ENCODE measurements at places on chromosomes 7 and 10.

DNA sequence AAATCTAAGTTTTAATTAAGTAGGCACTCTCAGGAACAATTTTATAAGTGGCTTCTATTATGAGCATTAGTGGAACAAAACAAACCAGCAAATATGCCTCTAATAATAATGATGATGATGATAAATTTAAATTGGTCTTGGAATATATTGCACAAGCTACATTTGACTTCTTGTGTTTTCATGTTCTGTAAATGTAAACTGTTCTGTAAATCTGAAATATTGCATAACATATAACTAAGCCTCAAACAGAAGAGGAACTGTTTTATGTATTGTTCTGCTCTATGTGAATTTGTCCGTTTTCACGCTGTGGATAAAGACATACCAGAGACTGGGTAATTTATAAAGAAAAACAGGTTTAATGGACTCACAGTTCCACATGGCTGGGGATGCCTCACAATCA lies 625.2 kb upstream of the CELF2 start:
- no peaks in the 10 kb centered on the region for H3K36me3 ChIP-seq
- H3K4me3 ChIP-seq: no peak overlapping the region
- no peaks in the 10 kb centered on the region for H3K4me1 ChIP-seq
- no peak overlapping the region for H3K27ac ChIP-seq
- no peaks in the 10 kb centered on the region for H3K27me3 ChIP-seq

- H3K27me3 ChIP-seq: no peaks in the 10 kb centered on the region
- peaks cover 45% of the 10 kb centered on the region for H3K36me3 ChIP-seq
- H3K4me1 ChIP-seq: peaks cover 5% of the 10 kb centered on the region
These were observed 113.3 kb downstream of the CYTH3 start for GRCh38 chr7:6159097-6159483.

DNA sequence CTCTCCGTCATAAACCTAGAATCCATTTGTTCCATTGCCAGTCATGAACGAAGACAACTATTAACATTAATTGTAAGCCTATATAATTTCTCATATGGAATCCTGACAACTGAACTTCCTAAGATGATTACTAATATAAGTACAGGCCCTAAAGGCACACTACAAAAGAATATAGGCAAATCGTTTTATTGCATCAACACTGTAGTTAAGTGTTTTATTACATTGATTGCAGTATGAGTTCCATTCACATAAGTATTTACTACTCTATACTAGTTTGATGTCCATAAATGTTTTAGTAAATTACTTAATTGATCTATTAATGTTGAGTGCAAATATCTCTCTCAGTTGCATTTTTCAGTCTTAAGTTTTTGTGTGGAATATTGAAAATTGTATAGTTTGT lies 113.1 kb upstream of the SEMA3C start:
- H3K27me3 ChIP-seq: no peaks in the 10 kb centered on the region
- no peaks in the 10 kb centered on the region for H3K36me3 ChIP-seq
- no peak overlapping the region for H3K4me3 ChIP-seq
- no peak for DNase-seq

DNA sequence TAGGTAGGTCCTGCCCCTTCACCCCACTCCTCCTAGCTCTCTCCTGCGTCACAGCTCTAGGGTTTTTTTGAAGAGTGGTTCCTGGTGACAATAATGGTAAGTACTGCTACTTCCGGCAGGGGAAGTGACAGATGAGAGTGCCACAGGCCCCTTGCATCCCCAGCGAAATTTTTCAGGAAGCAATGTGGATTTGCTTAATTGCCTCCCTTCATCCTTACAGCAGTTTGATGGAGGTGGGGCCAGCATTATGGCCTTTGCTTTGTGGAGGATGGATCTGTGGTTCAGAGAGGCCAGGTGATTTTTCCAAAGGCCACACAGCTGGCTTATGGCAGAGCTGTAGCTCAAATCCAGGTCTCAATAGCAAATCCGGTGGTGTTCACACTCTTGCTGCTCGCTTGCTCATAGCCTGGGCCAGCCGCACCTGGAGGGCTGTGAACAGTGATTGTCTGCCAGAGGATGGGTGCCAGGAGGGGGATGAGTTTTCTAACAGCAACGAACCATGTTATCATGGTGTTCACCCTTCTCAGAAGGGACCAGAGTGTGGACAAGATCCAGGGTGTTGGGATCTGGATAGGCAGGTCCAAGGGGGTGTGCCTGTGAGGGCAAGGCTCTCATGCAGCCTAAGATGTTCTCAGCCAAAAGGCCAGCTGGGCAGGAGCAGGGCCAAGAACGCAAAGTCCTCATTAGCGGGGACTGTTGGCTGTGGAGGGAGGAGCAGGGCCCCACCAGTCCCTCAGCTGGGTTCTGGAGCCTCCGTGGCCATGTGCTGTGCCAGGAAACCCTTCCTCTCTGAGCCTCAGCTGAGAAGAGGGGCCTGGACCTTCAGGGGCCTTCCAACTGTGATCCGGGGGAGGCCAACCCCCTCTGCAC lies 89.0 kb downstream of the EMX2 start:
- H3K4me1 ChIP-seq: no peaks in the 10 kb centered on the region
- no peaks in the 10 kb centered on the region for H3K27me3 ChIP-seq
- H3K27ac ChIP-seq: no peak overlapping the region
- H3K36me3 ChIP-seq: peaks cover 2% of the 10 kb centered on the region

DNA sequence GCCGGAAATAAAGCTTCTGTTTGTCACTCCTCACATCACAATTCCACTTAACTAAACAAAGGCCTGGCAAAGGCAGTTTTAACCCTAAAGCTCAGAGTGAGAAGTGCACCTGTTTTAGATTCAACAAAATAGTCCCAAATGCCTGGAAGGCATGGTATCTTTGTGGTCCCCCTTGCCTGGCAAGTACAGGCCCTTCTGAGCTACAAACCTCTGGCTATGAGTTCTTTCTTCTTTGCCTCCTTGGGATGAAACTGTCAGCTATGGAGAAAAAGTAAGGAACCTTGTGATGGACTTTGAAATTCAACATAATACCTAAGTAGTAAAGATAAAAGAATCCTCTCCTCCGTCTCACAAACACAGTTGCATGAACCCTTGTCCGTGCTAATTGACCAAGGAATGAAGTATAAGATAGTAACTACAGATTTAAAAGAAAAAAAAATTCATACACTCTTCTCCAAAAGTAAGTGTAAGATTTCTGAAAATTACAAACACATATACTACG lies 244.5 kb upstream of the ETV1 start:
- H3K27ac ChIP-seq: no peak overlapping the region
- DNase-seq: no peak
- no peaks in the 10 kb centered on the region for H3K27me3 ChIP-seq
- no peaks in the 10 kb centered on the region for H3K36me3 ChIP-seq

GRCh38 chr10:101388676-101389276 lies 34.8 kb downstream of the BTRC start:
- H3K27me3 ChIP-seq: no peaks in the 10 kb centered on the region
- H3K27ac ChIP-seq: no peak overlapping the region
- no peak overlapping the region for H3K4me3 ChIP-seq
- H3K36me3 ChIP-seq: peaks cover 4% of the 10 kb centered on the region
- H3K4me1 ChIP-seq: peaks cover 5% of the 10 kb centered on the region
- no peak for DNase-seq

- H3K4me3 ChIP-seq: no peak overlapping the region
- H3K27ac ChIP-seq: no peak overlapping the region
- peaks cover under 1% of the 10 kb centered on the region for H3K36me3 ChIP-seq
- H3K4me1 ChIP-seq: no peaks in the 10 kb centered on the region
- H3K27me3 ChIP-seq: no peaks in the 10 kb centered on the region
These were observed 29.7 kb downstream of the GBX1 start for GRCh38 chr7:151137791-151138152.

DNA sequence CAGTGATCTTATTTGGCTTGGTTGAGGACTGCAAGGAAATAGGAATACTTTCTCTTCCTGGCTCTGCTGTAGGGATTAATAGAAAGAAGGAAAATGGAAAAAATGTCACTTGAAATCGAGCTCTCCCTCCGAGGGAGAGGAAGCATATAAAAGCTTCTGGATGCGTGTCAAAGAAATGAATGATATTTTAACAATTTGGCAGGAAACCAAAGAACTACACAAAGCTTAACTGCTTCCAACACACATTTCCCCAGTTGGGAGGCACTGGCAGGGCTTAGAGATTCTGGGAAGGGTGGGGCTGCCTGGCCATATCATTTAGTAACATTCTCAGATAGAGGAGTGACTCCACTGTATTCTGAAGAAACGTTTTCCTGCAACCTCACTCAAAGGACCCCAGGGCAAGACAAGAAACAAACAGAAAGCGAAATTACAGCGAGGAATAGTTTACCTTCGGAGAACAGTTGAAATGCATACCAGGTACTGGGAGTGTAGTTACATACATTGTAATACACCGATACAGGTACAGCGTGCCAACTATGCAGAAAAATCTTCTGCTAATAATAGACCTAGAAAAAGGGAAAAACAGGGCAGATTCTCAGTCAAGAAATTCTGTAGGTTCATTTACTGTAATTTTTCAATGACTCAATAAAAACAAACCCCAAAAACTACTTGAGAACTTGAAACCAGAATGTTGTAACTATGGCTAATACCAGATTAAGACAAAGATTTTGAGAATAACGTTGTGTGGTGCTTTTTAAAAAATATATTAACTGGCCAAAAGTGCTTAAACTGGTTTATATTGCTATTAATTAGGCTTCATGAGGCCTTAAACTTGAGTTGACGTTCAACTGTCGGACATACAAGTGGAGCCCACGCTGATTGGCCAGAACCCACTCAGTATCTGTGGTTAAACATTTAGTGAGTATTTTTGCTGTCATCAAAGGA lies 75.7 kb upstream of the ASAH2 start:
- peaks cover 3% of the 10 kb centered on the region for H3K4me1 ChIP-seq
- no peak for DNase-seq
- H3K27ac ChIP-seq: peak overlapping the region; percentile 18
- peaks cover 4% of the 10 kb centered on the region for H3K36me3 ChIP-seq

- no peaks in the 10 kb centered on the region for H3K27me3 ChIP-seq
- no peaks in the 10 kb centered on the region for H3K36me3 ChIP-seq
- H3K4me3 ChIP-seq: no peak overlapping the region
- no peak for DNase-seq
- no peaks in the 10 kb centered on the region for H3K4me1 ChIP-seq
- no peak overlapping the region for H3K27ac ChIP-seq
These were observed 98.7 kb upstream of the SEMA3D start for GRCh38 chr7:85285527-85285926.

DNA sequence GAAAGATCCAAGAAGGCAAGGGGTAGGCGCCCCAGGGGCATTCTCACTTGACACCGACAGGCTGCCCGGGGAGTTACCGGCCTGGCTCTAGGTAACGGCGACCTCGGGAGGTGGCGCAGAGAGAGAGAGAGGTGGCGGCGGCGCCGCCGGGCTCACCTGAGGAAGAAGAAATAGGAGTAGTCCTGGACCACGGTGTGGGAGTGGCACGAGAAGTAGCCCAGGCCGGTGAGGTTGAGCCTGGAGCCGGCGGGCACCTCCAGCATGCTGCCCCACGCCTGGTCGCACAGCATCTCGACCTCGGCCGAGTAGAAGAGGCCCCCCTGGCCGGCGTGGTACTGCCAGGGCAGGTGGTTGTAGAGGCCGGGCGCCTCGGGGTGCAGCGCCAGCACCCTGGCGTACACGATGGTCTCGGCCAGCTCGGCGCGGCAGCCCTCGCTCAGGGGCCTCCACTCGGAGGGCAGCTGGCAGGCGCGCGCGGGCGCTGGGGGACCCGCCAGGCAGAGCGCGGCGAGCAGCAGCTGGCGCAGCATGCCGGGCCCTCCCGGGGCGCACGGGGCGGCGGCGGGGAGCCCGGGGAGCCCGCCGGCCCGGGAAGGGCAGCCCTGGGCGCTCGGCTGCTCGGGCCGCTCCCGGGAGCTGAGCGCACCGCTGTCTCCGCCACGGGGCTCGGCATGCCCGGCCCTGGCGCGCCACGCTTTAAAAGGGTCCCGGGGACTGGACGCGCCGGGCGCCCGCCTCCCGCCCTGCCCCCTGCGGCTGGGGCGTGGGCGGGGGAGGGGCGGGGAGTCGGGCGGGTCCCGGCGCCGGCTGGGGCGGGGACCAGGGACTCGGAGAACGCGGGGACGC lies at the start of gene CCDC3:
Gene CCDC3 (minus strand): TSS at position 673 of the 846 bp plus-strand sequence. CDS start 143 bp downstream, at position 530.
- no peak for DNase-seq
- H3K4me1 ChIP-seq: peaks cover 4% of the 10 kb centered on the region
- H3K36me3 ChIP-seq: no peaks in the 10 kb centered on the region
- H3K27ac ChIP-seq: no peak within 1 kb of the TSS

- no peaks in the 10 kb centered on the region for H3K36me3 ChIP-seq
- H3K27me3 ChIP-seq: no peaks in the 10 kb centered on the region
- H3K27ac ChIP-seq: no peak overlapping the region
- no peak overlapping the region for H3K4me3 ChIP-seq
- DNase-seq: no peak
These were observed 141.0 kb downstream of the PTEN start for GRCh38 chr10:88004451-88004850.

DNA sequence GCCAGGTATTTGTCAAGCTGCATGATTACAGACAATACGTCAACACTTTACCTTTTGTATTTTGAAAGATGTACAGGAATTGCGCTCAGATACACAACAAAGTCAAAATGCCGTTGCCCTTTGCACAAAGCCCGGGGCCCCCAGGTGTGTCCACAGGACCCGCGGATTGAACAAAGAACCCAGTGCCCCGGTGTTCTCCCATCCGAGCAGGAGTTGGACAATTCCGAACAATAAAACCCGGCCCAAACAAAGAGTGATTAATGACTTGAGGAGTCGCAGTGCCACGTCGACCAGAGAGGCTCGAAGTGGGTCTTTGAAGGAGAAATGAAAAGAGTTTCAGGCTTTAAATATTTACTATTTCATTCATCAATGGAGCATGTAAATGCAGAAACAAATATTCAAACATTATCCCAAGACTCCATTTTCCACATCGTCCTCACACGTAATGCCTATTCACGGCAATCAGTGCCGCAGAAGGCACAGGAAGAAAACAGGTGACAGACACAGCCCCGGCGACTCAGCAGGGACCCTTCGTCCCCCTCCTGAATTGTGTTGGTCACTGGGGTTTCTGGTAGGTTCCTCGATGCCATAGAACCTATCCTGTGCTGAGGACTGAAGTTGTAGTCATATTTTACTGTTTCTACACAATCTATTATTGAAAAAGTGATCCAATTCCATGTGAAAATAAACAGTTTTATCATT lies 70.9 kb upstream of the MGMT start:
- H3K4me1 ChIP-seq: no peaks in the 10 kb centered on the region
- no peaks in the 10 kb centered on the region for H3K36me3 ChIP-seq
- H3K27ac ChIP-seq: no peak overlapping the region
- peaks cover 32% of the 10 kb centered on the region for H3K27me3 ChIP-seq
- H3K4me3 ChIP-seq: no peak overlapping the region
- DNase-seq: no peak

Measured in effector memory CD8-positive, alpha-beta T cell (primary cell).